OCI-LY7 (cell line): ENCODE measurements at places on chromosomes 5 and 9. TPM values are rescaled to one million over a fixed set of nuclear protein-coding genes. Genes with fewer than 3 reads are reported as not detected.

SHC3 gene
- not detected in 2 replicates for total RNA-seq

TMEM215 gene
- not detected in 2 replicates for total RNA-seq

CARD6 gene
- 0.33 and 0.53 TPM in 2 replicates for total RNA-seq

PCDHGA7 gene
- total RNA-seq, result 5.6 TPM in 2 replicates

GPR151 gene
- total RNA-seq, result not detected in 2 replicates

TLR4 gene
- 10.0 and 10.4 TPM in 2 replicates for total RNA-seq

PCDHA3 gene
- total RNA-seq, result not detected in 2 replicates
